Stimulated activated CD8-positive, alpha-beta memory T cell treated with anti-CD3 and anti-CD28 coated beads, Interleukin-15, amount 100 ng/mL, for 4 hours (primary cell): ENCODE measurements at places on chromosomes 1 and 21.

DNA sequence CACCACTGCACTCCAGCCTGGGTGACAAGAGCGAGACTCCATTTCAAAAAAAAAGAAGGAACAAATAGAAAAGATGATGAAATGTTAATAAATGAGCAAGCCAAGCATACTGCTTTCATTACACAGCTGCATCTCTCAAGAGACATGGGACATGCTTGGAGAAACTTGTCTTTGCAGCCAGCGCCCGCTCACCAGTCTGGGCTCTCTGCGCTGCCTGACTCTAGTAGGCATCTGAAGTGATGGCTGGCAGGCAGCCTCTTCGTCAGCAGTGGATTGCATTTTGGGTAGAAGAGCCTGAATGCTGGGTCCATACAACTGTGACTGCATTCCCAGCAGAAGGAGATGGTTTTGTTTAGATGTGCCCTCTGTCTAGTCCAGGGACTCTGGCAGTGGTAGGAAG, 48.0 kb downstream of the IL6R start:
- no peak for DNase-seq

GRCh38 chr1:21935393-21935804, 1.7 kb downstream of the HSPG2 start:
- no peak for DNase-seq

- no peak for DNase-seq
Observed at GRCh38 chr1:230138561-230139239, 71.7 kb downstream of the GALNT2 start.

GRCh38 chr1:119293797-119294196, 74.8 kb upstream of the HAO2 start:
- DNase-seq: no peak

GRCh38 chr1:81757398-81758020, 43.2 kb upstream of the ADGRL2 start:
- no peak for DNase-seq

DNA sequence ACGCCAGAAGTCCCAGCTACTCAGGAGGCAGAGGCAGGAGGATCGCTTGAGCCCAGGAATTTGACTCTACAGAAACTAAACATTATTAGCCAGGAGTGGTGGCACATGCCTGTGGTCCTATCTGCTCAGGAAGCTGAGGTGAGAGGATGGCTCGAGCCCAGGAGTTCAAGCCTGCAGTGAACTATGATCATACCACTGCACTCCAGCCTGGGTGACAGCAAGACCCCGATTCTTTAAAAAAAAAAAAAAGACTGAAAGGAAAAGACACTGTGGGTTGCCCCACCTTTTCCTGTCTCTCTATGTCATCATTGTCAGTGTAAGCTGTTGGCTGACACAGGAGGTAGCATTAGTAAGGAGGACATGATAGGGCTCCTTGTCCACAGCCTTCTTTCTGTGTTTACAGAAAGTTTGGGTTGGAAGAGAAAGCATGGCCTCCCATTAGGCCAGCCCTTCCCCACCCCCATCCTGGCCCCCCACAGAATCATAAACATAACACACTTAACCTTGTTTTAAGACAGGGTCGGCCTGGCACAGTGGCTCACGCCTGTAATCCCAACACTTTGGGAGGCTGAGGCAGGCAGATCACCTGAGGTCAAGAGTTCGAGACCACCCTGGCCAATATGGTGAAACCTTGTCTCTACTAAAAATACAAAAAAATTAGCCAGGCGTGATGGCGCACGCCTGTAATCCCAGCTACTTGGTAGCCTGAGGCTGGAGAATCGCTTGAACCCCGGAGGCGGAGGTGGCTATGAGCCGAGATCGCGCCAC, 20.6 kb upstream of the RCAN3 start:
- DNase-seq: no peak

DNA sequence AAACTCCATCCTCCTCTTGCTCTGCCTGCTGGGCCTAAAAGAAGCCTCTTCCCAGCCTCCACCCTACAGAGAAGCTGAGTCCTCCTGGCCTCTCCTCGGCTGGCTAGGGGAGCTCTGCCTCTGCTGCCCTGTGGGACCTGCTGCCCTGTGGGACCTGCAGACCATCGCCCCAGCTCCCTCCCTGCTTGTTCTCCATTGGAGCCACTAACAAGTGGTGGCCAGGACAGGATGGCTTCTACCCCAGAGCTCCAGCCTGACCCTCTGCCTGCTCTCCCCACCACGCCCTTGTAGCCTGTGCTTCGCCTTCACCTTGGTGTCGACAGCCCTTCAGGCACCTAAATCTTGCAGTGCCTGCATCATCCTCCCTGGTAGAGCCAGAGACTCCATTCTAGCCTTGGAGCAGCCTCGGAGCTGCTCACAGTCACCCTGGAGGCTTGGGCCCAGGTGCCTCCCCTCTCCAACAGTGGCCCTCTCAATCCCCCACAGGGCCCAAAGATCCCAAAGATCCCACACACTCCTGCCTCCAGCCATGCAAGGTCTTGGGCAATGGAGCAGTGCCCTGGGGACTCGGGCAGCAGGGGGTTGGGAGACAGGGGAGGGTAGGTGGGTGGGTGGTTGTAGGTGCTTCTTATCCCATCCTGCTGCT, 3.0 kb downstream of the EPS8L3 start:
- no peak for DNase-seq

- no peak for DNase-seq
Observed at GRCh38 chr1:24963099-24963872, 33.2 kb upstream of the RUNX3 start.

DNA sequence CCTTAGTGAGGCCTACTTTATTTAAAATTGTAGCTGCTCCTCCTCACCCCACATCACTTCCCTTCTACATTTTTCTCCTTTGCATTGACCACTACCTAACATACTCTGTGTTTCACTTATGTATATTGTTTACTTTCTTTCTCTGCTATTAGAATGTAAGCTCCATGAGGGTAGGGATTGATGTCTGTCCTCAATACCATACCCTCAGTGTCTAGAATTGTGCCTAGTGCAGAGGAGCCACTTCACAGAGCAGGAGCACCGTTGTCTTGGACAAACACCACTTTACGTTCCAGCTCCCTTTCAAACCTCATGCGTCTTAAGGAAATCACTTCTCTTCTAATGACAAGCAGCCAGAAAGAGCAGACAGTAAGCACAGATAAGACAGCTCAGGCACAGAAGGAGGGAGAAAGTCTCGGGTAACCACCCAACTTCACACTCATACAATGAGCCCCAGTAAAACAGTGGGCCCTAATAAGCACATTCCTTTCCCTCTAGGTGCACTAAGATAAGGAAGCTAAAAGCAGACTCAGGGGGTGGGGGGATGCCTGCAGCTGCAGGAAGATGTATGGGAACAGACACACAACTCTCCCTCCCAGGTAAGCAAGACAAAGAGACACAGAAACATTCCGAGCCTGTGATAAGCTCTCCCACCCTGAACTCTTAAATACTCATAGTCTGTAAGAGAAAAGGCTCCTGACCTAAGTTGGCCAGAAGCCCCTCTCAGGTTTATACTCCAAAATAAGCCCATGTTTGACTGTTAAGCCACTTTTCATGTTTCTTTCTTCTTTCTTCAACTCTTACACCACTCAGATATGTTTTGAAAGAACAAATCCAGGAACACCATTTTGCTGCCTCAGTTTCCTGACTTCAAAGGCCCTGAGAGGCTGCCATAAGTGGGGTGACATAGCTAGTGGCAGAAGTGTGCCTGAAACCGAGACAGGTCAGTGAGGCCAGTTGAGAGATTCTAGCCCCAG, 7.1 kb upstream of the PLEKHM2 start:
- no peak for DNase-seq

- DNase-seq: no peak
Observed at GRCh38 chr1:53752281-53752680, 13.3 kb upstream of the GLIS1 start.

DNA sequence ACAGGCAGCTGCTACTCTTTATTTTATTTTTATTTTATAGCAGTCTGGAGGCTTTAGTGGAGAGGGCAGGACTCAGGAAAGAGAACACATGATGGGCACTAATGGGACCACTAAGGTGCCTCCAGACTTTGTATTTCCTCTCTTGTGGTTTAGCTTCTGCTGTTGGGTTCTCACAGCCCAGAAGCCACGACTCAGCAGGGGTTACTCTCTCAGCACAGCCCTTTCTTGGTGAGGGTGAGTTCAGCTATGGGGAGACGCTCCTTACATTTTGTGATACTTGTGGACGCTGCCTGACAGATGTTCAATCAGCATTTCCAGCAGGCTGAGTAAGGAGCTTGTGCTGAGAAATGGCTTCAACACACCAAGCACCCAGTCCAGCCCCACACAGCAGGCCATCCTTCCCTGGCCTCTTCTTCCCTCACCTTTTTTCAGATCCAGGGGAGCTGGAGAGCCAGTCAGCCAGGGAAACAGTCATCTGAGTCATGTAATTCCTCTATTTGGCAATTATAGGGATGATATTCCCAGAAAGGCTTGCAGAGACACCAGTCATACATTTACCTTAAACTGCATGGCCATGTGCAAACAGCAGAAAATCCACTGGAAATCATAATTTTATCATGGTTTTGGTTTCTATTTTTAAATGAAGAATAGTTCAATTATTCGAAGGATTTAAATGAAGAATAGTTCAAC, 53.2 kb upstream of the RAB3GAP2 start:
- no peak for DNase-seq

DNA sequence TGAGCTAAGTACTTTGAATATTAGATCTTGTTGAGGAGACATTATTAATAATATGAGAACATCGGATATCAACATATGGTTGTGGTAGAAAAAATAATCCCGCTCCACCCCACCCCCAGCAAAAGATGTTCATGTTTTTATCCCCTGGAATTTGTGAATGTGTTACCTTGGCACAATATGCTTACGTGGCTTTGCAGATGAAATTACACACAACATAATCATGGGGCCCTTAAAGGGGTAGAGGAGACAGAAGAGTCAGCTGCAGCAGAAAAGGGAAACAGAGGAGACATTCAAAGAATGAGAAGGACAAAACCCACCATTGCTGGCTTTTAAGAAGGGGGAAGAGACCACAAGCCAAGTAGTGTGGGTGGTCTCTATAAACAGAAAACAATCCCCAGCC, 104.1 kb downstream of the SEC16B start:
- no peak for DNase-seq

DNA sequence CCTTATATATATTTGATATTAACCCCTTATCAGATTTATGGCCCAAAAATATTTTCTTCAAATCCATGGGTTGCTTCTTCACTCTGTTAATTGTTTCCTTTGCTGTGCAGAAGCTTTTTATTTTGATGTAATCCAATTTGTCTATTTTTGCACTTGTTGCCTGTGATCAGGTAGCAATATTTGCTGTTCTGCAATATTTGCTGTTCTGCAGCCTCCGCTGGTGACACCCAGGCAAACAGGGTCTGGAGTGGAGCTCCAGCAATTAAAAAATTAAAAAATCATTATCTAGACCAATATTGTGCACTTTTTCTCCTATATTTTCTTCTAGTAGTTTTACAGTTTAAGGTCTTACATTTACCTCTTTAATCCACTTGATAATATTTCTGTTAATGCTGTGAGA, 564.5 kb downstream of the DPYD start:
- no peak for DNase-seq
